Esophagus squamous epithelium (tissue), 5 donors: ENCODE measurements at places on chromosomes 5 and 9.

- DNase-seq = no peak
Observed at GRCh38 chr5:160009591-160009989, 651 bp downstream of the TTC1 start.

DNA sequence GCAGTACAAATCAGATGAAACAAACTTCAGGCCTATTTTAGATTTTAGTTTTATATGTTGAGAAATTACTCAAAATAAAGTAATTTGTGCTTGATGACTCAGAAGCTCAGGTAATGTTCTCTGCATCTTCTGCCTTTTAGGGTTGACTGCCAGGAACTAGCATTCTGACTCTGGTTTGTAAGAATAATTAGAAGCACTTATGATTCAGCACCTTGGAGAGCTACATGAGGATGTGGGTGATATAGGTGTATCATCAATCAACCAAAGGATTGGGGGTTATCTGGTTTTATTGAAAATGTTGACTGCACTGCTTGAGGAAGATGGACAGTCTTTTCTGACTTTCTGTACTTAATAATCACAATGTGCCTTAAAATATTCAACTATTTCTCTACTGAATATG is 118.7 kb upstream of the SGCD start:
- no peak for DNase-seq

DNA sequence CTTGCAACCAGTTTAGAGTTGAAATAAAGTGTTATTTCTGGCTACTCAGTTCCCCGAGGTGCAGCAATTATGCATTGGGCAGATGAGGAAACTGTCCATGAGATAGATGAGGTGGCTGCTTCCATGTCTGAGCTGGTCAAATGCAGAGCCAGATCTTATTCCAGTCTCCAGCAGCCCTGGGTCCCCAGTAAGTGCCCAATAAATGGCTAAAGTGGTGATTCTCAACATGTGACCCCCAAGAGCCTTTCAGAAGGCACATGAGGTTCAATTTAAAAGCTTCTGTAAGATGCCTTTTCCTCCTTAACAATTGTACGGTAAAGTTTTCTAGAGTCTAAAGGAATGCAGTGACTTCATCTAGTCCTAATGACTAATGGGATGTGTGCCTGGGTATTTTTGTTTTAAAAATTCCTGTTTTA is 17.5 kb downstream of the ATOX1 start:
- DNase-seq = no peak

- no peak for DNase-seq
Observed at GRCh38 chr5:6703806-6704205, 9.4 kb upstream of the TENT4A start.

DNA sequence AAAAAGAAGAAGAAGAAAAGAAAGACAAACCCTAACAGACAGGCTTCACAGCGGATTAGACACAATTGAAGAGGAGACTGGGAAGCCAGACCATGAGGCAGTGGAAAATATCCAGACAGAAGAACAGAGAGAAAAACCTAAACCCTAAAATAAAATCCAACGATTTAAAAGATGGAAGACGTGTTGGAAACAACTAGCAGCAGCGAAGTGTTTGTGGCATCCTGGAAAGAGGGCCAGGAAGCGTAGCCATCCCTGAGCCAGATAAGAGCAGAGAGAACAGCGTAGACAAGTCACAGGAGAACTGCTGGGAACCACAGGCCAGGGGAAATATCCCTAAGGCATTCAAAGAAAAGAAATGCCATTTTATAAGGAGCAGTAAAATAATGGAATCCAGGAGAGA is 39.7 kb upstream of the NKD2 start:
- no peak for DNase-seq
